ENCODE measurements at places on chromosomes 7 and 10. TPM values are rescaled to one million over a fixed set of nuclear protein-coding genes. Genes with fewer than 3 reads are reported as not detected.

DNA sequence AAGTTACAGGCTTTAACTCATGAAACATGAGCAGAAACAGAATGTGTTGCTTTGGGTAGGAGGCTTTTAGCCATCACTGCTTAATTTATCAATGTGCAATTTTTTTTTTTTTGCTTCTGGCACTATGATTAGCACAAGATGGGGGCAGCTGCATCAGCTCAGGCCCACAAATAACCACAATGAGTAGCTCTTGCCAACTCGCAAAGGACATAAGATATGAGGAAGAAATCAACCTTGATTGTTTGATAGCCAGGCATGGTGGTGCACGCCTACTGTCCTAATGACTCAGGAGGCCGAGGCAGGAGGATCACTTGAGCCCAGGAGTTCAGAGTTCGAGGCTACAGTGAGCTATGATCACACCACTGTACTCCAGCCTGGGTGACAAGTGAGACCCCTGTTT lies 12.3 kb downstream of the NOD1 start:
- no peak for DNase-seq

DNA sequence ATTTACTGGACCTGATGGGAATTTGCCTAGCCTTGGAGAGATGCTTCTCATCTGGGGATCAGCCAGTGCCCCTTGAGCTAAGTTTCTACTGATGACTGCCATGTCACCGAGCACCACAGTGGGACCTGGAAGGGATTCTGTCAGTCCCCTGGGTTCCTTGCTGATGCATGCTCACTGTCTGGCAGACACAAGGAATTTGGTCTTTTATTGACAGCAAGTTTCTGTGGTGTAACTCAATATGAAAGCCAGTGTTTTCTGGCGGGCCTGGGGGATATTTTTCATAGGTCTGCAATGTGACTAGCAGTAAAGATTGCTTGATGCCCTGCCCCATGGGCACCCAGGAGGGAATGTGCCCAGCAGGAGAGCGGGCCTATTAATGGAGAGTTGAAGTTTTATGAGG lies 30.7 kb downstream of the MAP3K8 start:
- DNase-seq = no peak

DNA sequence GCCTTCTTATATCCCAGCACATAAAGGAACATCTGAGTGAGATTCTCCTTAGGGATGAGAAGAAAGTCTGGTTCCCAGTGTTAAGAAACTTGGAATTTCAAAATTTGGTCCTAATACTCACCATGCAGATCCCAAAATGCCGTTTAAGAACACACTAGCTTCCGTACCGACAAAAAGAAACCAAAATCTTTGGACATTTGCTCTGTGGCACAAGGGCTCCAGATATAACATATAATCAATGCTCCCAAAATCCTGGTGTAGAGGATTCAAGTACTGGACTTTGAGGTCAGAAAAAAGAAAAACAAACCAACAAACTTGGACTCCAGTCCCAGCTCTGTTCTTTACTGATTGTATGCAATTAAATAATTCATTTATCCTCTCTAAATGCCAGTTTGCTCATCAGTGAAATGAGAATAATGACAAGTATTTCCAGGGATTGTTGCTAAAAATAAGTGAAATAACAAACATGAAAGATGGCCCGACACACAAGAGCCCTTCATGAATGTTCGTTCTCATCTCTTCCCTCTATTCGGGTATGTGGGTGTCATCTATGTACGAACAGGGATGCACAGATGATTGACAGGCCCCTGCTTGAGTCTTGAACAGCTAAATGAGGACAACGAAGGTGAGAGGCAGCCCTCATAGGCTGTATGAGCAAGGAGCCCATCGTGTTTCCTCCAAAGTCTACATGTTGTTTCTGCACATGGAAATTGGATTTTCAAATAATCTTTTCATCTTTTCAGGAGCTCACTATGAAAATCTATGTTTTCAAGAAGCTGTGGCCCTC lies 48.6 kb upstream of the NEBL start:
- DNase-seq = no peak

GRCh38 chr10:75043256-75044131 lies 68.0 kb upstream of the SAMD8 start:
- no peak for DNase-seq

The TMEM225B gene
- 3.0 TPM for polyA plus RNA-seq

- no peak for DNase-seq
Measured at GRCh38 chr10:24963521-24964041, 11.2 kb upstream of the PRTFDC1 start.

Data from right renal cortex interstitium (tissue), 3 donors.